ENCODE measurements at places on chromosomes 7 and 10.

DNA sequence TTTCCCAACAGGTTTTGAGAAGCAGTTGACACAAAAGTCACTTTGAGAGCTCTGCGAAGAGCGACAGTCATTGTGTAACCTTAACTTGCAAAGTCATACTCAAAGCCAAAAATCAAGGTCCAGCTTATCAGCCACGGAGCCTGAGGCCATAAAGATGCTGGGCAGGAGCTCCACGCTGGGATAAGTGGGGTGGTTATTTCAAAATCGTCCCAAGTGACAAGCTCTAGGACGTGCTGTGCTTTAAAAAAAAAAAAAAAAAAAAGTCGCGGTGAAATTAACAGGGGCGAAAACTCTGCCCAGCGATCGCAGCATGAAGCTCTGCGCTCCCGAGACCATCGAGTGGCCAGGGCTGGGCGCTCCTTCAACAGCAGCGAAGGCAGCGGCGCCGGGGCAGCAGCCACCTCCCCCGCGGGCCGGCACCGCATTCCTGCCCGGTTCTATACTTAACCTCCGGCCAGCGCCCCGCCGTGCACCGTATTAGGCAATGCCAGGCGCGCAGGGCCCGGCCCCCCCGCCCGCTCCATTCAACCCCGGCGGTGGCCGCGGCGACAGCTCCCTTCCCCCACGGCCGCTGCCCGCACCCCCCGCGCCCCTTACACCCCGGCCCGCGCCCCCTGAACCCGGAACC is 657 bp downstream of the HACD1 start:
- peak; percentile 57 for DNase-seq

- DNase-seq: no peak
Observed at GRCh38 chr7:38907066-38907465, 1.9 kb downstream of the VPS41 start.

- no peak for DNase-seq
Observed at GRCh38 chr10:31770307-31770902, 158.2 kb downstream of the ARHGAP12 start.

- peak; percentile 45 for DNase-seq
Observed at GRCh38 chr7:87128861-87129267, 23.4 kb upstream of the DMTF1 start.

DNA sequence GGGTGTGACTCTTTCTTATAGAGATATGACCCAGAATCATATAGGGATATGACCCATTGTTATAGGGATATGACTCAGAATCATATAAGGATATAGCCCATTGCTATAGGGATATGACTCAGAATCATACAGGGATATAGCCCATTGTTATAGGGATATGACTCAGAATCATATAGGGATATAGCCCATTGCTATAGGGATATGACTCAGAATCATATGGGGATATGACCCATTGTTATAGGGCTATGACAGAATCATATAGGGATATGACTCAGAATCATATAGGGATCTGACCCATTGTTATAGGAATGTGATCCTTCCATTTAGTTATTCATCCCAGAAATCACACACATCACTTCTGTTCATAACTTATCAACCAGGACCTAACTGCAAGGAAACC is 312.2 kb upstream of the ADARB2 start:
- no peak for DNase-seq

GRCh38 chr7:110760341-110760740 is 330.6 kb upstream of the LRRN3 start:
- DNase-seq: no peak

DNA sequence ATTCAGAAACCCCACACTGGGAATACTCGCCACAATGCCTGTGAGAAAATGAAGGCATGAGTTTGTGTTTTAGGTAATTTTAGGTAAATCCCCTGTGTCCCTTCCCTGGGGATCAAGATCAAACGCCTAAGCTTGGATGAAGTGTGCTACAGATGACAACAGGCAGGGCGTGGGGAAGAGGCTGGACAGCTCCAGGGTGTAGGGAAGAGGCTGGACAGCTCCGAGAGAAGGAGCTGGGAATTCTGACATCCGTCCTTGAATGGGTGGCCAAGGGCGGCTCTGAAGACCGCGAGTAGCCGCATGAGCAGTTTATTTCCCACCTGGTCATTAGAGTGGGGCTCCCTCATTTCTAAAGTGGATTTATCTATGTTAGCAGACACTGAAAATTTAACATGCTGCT is 109.7 kb downstream of the RAMP3 start:
- peak; percentile 10 for DNase-seq

GRCh38 chr7:51279391-51280023 is 37.1 kb downstream of the COBL start:
- no peak for DNase-seq

DNA sequence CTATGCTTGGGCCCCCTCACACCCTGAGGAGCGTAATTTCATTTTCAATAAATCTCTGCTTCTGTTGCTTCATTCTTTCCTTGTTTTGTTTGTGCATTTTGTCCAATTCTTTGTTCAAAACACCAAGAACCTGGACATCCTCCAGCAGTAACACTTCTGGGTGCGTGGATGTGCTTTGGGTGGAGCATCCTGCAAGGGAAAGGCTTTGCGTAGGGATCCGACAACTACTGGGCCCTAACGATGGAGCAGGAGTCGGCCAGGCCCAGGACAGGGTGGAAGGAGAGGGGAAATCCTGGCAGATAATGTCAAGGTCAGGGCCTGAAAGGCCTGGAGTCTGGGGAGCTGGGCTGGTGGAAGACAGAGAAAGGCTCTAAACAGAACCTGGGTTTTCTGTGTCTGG is 231.8 kb downstream of the ADAM12 start:
- no peak for DNase-seq

GRCh38 chr10:47311932-47312662 is 10.2 kb upstream of the GDF2 start:
- DNase-seq: peak; percentile 56

DNA sequence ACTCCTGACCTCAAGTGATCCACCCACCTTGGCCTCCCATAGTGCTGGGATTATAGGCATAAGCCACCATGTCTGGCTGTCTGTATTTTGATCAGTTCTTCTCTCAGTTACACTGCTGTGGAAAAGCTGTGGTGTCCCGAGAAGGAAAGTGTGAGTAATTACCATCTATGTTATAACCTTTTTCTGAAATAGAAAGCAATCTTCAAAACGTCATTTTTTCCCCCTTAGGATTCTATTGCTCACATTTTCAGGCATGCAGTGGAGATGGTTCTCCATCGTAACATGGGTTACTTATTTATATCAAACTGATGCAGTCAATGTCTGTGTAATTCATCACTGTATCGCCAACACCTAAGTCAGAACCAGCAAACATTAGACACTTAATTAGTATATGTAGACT is 103.5 kb upstream of the FAM3C start:
- DNase-seq: no peak

DNA sequence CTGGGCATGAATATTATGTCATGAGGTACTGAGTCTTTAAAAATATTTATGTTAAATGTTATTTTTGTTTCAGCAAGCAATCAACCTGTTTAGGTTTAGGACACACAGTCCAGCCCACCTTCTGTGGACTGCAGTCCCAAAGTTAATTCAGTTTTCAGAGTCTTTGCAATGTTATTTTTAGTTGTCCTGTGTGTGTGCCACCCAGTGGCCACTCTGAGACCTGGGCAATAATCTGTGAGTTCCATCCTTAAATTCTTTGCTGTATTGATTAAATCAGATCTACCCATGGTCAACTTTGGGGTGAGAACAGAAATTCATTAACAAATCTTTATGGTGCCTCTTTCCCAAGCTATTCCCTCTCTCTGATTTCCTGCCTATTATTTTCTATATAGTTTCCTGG is 415.1 kb downstream of the CCSER2 start:
- DNase-seq: no peak

- DNase-seq: no peak
Observed at GRCh38 chr7:10739401-10739800, 234.3 kb upstream of the PHF14 start.

- DNase-seq: no peak
Observed at GRCh38 chr7:42994096-42994495, 61.9 kb downstream of the MRPL32 start.

- no peak for DNase-seq
Observed at GRCh38 chr7:150665089-150665748, 20.3 kb upstream of the GIMAP2 start.

- DNase-seq: no peak
Observed at GRCh38 chr7:112421666-112422486, 28.4 kb upstream of the IFRD1 start.

- no peak for DNase-seq
Observed at GRCh38 chr7:23931633-23932032, 221.6 kb downstream of the STK31 start.

DNA sequence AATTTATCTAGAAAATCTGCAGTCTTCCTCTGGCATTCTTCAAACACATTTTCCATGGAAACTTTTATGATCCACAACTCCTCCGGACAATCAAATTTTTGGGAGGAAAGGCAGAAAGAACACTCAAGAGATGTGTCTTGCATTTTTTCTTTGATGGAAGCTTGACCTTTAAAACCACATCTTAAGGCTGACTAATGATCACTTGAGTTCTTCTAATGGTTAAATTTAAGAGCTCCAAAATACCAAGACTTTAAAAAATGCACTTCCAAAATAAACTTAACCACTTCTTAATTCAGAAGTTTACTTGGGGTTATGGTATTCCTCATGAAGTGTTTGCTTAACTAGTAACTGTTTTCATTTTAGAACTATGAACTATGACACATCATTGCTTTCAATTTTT is 43.3 kb downstream of the ETV1 start:
- DNase-seq: no peak

Data from renal pelvis (tissue), 12 donors.